ENCODE measurements at places on chromosomes 1 and 21.

DNA sequence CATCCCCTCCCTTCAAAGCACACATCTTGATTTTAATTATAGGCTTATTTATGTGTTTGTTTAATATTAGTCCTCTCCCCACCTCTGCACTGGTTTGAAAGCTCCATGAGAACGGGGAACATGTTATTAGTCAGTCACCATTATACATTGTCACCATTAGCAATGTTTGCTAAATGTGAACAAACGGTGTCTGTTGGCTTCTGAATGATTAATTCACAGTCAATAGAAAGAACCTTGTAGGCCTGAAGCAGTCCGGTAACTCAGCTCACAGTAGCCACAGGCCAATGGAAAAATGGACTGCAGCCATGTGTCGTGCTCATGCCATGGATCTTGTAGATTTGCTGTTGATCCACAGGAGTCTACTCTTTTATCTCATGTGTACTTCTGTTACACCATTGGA lies 49.7 kb upstream of the NHLH2 start:
- no peak for DNase-seq

GRCh38 chr1:99652881-99653281 lies 7.0 kb downstream of the PALMD start:
- DNase-seq: no peak

DNA sequence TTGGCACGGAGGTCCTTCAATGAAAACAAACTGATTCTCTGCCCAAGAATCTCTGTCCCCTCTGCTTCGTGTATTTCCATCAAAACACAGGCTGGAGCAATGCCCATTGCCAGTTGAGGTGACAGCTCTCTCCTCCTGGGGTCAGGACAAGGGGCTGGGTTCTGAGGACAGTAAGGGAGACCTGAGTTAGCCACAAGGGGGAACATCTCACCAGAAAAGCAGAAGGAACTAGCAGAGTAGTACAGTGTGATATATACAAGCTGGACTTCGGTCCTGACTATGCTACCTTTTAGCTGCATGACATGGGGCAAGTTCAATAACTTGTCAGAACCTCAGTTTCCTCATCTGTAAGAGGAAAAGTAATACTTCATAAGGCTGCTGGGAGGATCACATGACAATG lies 50.3 kb downstream of the SYT2 start:
- no peak for DNase-seq

DNA sequence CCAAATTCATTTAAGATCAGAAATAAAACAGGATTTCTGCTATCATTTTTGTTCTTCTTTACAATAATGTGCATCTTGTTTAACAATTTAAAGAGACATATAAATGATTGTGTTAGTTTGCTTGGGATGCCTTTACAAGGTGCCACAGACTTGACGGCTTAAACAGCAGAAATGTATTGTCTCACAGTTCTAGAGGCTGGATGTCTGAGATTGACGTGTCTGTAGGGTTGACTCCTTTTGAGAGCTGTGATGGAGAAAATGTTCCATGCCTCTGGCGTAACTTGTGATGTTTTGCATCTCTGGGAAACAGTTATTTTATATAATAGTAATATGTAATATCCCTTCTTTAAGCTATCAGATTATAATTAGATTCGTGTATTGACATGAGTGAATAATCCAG lies 1091.6 kb upstream of the PRMT6 start:
- DNase-seq: no peak
